ENCODE measurements at places on chromosomes 4 and X. TPM values are rescaled to one million over a fixed set of nuclear protein-coding genes. Genes with fewer than 3 reads are reported as not detected.

Gene CXorf51A
- not detected for total RNA-seq

Gene PCDH7
- total RNA-seq: not detected

Gene ARHGAP36
- total RNA-seq: not detected

Gene NAA11
- total RNA-seq: not detected

Gene GPC4
- total RNA-seq: 0.05 TPM

Gene UGT2A3
- not detected for total RNA-seq

Gene TCEAL7
- not detected for total RNA-seq

Gene P2RY4
- 0.22 TPM for total RNA-seq

DNA sequence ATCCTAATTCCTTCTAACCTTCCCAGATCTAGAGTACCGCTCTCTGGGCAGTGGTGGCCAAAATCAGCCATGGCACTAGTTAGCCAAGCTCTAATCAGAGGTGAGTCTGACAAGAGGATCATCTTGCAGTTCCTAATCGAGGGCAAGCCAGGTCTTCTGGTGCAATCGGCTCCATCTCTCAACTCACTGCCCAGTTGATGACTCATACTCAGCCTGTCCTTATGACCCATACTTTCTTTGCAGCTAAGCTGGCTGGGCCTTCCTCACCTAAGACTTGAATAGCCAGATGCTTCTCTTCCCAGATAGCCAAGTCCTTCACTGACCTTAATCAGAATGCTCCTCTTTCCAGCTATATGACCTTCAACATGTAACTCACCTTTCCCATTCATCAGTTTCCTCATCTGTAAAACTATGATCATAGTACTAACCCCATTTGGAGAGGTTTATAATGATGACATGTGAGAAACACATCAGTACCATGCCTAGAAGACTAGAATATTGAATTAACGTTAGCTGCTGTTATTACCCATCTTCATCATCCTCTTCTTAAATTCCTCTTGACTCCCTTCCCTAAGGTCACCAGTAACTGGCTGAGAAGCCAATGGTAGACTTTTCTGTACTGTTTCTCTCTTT, 57.1 kb downstream of the RELL1 start:
- DNase-seq: no peak

- DNase-seq: no peak
Observed at GRCh38 chr4:10688846-10689245, 4.3 kb upstream of the CLNK start.

All from activated naive CD4-positive, alpha-beta T cell treated with anti-CD3 and anti-CD28 coated beads for 36 hours (primary cell).